Nucleus accumbens (tissue), 56 donors: ENCODE measurements at places on chromosomes 2 and 18.

GRCh38 chr2:202377207-202377761 is 1.2 kb downstream of the BMPR2 start:
- DNase-seq = no peak

GRCh38 chr18:69558052-69558451 is 157.4 kb downstream of the DOK6 start:
- DNase-seq = no peak

GRCh38 chr2:42249887-42250286 is 80.7 kb downstream of the EML4 start:
- DNase-seq = no peak

- DNase-seq = no peak
These were observed 163.9 kb downstream of the CDH2 start for GRCh38 chr18:28013066-28013465.

- no peak for DNase-seq
These were observed 96.7 kb downstream of the PMAIP1 start for GRCh38 chr18:59996370-59996966.

GRCh38 chr18:48048251-48048650 is 117.8 kb upstream of the SMAD2 start:
- DNase-seq = no peak

DNA sequence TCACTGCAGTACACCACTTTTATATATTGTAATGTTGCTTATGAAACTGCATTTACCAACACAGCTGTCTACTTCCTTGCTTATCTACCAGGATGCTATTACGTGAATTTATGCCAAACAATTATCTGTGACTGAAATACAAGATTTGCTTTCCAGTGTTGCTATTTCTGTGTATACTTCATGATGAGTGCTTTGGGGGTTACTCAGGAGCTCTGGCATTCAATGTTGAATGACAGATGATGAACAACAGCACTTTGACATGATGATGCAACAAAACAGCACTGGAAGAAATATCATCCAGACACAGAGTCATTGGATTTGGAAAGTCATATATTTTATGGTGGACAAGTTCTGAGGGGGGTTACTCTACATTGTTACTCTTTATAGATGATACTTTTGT is 125.8 kb downstream of the NETO1 start:
- no peak for DNase-seq

- no peak for DNase-seq
These were observed 19.8 kb downstream of the TMEM185B start for GRCh38 chr2:120203251-120204021.

GRCh38 chr18:3510896-3511295 is 60.9 kb downstream of the TGIF1 start:
- DNase-seq = no peak

DNA sequence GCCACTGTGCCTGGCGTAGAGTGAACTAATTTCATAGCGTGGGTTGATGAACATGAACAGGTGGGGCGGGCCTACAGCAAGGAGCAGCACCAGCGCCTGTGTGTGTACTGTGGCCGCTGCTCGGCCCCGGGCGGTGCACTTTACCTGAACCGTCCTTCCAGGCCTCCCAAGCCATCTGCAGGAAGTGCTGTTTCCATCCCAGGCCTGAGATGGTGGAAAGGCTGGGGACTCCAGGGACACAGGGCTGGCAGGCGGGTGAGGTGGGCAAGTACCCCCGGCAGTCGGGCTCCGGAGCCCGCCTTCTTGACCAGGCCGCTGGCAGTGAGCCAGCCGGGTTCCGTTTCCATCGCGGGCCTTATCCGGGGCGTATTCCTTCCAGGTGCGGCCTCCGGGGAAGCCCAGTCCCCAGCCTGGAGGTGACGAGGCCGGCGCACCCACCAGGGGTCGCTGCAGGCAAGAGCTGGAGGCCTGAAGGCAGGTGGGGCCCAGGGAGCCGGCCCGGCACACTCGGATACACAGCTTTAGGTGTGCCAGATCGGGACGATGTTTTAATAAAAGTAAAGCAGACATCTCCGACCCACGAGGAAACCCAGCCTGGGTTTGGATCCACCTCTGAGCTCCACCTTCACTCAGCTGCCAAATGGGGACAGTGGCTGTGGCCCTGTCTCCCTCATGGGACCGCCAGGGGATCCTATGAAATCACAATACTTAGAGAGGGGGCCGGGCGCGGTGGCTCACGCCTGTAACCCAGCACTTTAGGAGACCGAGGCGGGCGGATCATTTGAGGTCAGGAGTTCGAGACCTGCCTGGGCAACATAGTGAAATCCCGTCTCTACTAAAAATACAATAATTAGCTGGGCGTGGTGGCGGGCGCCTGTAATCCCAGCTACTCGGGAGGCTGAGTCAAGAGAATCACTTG is 22.7 kb upstream of the PDIA6 start:
- DNase-seq = no peak

GRCh38 chr18:56789004-56789888 is 138.1 kb downstream of the WDR7 start:
- DNase-seq = no peak

DNA sequence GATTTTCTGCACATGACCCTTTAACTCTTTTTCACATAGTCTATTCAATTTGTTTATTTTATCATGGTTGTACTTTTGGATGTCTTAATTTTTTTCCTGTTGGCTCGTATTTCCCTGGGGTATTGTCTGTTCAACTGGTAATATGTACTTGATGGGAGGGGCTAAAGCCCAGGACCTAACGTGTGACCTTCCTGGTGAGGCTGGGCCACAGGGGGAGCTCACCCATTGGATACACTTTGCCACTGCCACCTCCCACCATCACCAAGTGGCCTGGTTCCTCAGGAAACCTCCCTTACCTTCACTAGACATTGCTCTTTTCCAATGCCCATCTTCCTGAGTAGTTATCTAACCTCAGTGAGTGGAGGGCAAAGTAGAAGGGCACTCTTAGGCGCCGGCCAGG is 143.9 kb upstream of the LTBP1 start:
- no peak for DNase-seq

GRCh38 chr2:232236200-232236599 is 142.4 kb upstream of the ALPP start:
- DNase-seq = no peak

DNA sequence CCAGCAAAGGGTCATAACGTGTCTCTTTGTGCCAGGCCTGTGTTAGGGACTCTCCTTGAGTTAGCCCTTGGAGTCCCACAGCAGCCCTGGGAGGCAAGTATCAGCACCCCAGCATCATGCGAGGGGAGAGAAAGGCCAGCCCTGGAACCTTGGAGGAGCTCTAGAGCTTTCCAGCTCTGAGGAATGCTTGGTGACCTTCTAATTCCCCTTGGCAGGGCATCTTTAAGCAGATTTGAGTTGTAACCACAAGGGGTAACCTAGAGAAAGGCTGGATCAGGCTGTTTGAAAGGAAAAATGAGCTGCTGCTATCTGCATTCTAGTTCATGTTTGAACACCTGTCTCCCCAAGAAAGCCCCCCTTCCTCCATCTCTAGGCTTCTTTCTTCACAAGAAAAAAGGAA is 23.8 kb upstream of the ODC1 start:
- no peak for DNase-seq

DNA sequence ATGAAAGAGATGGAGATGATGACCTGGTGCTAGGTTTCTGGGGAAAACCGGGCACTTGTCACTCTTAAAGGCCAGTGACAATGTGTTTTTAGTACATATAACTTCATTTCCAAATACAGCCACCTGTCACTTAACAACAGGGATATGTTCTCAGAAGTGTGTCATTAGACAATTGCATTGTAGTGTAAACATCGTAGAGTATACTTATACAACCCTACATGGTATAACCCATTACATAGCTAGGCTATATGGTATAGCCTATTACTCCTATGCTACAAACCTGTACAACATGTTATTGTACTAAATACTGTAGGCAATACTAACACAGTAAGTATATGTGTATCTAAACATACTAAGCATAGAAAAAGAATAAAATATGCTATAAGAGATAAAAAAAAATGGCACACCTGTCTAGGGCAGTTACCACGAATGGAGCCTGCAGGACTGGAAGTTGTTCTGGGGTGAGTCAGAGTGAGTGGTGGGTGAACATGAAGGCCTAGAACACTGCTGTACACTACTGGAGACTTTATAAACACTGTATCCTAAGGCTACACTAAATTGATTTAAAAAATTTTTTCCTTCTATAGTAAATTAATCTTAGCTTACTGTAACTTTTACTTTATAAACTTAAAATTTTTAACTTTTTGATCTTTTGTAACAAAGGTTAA is 123.2 kb downstream of the THADA start:
- DNase-seq = no peak

GRCh38 chr2:101114268-101114783 is 36.9 kb downstream of the TBC1D8 start:
- no peak for DNase-seq

DNA sequence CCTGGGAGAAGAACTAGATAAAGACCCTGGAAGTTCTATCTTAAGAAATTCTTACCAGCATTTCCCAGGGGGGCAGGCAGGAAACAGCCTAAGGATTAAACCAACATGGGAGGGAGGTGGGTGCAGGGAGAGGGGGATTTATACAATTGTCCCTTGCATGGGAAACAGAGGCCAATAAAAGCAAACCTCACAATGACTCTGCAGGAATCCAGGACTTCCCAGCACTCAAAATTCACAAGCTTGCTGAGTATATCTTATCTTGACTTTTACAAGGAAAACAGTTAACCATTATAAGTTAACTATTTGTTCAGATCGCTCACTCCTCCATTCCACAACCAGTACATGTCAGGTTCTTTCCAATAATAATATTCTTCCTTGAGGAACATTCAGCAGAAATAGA is 241.3 kb downstream of the MREG start:
- DNase-seq = no peak

DNA sequence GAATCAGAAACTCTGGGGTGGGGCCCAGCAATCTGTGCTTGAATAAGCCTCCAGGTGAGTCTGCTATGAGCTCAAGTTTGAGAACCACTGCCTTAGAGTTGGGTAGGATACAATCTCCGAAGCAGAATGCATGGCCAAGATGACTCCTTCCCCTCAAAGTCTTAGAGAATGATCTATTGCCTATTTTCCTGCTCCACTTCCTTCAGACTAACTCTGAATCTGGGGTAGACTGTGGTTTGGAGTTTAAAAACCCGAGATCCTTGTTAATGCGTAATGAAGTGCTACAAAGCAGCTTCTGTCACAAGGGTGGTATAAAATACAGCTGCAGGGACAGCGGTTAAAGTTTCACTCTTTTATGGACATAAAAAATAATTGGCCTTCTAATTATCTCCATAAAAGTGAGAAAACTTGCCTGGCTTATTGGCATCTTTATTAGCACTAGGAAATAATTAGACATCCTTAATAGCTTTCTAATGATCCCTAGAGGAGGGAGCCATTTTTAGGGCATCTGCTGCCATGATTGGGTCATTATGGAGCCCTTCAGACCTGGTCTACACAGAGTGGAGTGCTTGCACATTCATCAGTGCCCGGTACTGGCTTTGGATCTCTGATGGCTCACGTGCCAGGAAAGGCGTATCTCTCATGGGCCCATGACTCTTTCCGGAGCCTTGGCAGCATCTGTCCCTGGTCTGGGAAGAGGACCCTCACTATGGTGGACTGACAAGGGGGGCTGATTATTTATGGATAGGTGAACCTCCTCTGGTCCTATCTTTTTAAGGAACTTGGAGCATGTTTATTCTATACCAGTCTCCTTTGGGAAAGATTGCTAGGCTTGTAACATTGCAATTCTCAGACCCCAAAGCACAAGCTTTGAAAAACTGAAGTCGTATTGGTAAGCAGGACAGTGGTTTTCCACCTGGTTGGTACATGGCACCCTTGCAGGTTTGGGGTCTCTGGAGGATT is 28.2 kb downstream of the SIX2 start:
- DNase-seq = no peak

DNA sequence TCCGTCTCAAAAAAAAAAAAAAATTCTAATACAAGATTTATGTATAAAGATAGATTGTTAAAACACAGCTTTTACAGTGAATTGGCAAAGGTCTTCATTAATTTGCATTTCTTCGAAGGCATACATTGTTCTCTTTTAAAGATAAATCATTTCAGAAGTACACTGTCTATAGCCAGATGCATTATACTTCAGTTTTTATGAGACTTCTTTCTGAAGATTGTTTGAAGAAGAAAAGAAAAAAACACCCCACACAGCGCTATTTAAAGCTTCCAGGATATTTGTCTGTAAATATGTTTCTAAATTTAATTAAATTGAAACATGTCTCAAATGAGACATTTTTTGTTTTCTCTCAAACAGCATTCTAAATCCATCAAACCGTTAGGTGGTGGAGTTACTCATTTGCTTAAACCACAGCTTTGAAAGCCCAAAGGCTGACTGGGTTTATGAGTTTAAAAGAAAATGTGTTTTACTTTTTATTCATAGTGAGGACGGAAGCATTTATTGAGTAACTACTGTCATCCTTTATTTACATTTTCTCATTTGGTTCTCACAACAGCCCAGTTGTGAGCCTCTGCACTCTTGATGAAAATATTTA is 42.4 kb upstream of the C1GALT1C1L start:
- DNase-seq = no peak

DNA sequence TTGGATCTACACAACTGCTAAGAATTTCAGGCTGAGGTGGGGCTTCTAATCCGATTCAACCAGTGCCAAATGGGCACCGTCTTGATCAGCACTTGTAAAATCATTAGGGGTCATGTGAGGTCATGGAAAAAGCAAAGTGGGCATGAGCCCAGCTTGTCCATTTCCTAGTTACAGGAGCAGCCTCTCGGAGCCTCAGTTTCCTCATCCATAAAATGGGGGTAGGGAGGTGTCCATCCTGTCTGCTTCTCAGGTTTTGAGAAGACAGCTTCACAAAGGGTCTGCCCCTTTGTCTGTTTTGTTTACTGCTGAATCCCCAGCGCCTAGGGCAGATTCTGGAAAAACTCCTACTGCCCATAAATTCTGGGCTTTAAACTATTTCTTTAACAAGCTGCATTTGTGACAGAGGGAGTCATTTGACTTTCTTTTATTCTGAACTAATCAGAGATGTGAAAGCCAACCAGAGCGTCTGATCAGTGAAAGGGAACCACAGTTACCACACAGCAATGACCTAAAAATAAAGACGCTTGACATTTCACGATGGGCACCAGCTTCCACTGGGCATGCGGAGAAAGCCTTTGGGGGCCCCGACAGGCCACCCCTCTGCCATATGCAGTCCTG is 38.9 kb downstream of the DNMT3A start:
- DNase-seq = no peak

GRCh38 chr18:55744206-55744605 is 156.2 kb upstream of the TCF4 start:
- no peak for DNase-seq

GRCh38 chr2:112640800-112641675 is 4.7 kb upstream of the SLC20A1 start:
- DNase-seq = no peak
